ENCODE measurements at places on chromosomes 1 and 21.

- DNase-seq: no peak
These were observed 13.0 kb upstream of the MORC3 start for GRCh38 chr21:36306872-36307534.

DNA sequence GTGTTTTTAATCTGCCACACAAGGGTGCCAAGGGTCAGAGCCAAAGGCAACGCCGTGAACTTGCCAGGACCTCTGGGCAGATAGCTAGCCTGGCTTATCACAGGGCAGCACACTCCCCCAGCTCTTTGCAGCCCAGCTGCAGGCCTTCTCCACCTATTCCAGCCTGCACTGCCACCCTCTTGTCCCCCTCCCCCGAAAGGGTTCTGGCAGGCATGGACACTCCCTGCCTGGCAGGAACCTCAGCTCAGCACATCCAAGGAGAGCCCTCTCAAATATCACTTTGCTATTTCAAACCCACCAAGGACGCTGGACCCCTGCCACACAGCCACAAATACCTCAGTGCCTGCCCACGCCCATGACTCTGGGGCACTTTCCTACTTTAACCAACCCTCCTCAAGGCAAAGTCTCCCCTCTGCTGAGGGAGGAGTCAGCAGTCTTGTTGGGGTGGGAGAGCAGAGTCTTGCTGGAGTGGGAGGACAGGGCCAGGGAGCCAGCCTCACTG lies 9.1 kb downstream of the SSBP3 start:
- no peak for DNase-seq

DNA sequence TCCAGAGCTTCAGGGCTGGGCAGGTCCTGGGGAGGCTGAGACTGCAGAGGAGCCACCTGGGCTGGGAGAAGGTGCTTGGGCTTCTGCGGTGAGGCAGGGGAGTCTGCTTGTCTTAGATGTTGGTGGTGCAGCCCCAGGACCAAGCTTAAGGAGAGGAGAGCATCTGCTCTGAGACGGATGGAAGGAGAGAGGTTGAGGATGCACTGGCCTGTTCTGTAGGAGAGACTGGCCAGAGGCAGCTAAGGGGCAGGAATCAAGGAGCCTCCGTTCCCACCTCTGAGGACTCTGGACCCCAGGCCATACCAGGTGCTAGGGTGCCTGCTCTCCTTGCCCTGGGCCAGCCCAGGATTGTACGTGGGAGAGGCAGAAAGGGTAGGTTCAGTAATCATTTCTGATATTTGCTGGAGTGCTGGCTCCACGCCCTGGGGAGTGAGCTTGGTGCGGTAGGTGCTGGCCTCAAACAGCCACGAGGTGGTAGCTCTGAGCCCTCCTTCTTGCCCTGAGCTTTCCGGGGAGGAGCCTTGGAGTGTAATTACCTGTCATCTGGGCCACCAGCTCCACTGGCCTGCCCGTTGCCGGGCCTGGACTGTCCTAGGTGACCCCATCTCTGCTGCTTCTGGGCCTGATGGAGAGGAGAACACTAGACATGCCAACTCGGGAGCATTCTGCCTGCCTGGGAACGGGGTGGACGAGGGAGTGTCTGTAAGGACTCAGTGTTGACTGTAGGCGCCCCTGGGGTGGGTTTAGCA lies 9.3 kb downstream of the MYBPH start:
- no peak for DNase-seq

DNA sequence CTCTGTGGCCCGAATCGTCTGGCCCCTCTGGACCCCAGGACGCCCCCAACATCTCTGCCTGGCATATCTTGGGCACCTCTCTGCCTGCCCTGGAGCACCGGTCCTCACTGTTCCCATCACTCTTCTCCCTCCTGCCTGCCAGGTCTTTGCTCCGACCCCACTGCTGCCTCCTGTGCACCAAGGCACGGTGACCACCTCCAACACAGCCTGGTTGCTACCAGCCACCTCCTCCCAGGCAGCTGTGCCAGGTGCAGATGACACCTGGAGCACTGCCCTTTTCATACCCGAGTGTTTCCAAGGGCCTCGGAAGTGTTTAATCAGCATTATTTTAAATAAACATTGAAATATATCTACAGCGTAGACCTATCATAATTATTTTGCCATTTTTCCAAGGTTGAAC lies 31.3 kb downstream of the PKNOX1 start:
- no peak for DNase-seq

GRCh38 chr21:26954662-26955121 lies 12.2 kb downstream of the ADAMTS5 start:
- no peak for DNase-seq

- DNase-seq: no peak
These were observed 23.2 kb downstream of the RPE65 start for GRCh38 chr1:68426594-68426993.

DNA sequence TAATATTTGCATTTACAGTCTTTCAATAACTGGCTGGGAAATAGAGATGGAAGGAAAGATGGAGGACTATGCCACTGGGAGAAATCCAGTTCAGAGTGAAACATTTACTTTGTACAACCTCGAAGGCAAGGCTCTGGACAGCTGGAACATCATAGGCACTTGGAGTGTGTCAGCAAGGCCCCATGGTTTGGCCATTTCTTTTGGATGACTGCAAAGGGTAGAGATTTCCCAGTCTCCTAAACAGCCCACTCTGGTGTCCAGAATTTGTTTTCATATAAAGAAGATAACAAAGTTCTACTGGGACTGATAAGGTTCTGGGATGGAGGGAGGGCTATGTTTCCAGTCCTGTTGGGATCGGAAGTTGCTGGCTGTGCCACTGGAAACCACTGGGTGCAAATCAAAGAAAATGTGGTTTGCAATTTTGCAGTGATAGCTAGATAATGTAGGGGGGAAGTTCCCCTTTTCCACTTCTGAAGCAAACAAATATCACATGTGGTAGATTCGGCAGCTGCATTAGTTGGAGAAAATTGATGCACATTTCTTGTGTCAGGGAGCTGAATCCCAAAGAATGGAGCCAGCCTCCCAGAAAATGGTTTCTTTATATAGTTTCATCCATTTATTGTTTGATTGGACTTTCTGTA lies 16.2 kb downstream of the KCND3 start:
- no peak for DNase-seq

DNA sequence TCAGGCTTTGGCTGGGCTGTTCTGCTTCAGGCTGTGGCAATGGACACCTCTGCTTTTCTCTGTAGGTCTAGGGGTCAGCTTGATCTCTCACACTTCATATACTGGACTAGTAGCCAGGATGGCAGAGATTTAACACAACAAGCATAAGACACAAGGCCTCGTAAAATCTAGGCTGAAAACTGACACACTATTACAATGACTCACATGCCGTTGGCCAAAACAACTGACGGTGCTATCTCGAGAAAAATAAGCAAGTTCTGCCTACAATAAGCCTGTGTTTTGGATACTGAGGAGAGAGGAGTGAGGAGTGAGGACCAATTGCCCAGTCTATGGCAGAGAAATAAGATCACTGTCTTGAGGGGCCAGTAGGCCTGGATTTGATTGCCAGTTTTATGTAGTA lies 840.7 kb upstream of the ADAMTS5 start:
- no peak for DNase-seq

GRCh38 chr1:243341074-243341473 lies 85.2 kb downstream of the SDCCAG8 start:
- no peak for DNase-seq

GRCh38 chr1:75502776-75503175 lies 108.1 kb downstream of the SLC44A5 start:
- DNase-seq: no peak

DNA sequence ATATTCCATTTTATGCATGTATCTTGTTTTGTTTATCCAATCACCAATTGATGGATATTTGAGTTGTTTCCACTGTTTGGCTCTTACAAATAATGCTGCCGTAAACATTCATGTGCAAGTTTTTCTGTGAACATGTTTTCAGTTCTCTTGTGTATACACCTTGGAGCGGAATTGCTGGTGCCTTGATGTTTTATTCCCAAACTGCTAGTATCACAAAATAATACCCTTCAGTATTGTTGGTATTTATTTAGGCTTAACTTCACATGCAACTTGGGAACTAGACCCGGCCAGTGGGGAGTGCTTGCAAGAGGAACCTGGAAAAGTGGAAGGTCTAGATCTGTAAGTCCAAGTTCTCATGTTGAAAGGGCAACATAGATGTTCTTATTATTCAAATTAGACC lies 115.9 kb downstream of the CRYAA start:
- DNase-seq: no peak
